Stimulated activated CD8-positive, alpha-beta memory T cell treated with anti-CD3 and anti-CD28 coated beads, Interleukin-7, amount 100 ng/mL, for 24 hours (primary cell): ENCODE measurements at places on chromosomes 12 and 14.

DNA sequence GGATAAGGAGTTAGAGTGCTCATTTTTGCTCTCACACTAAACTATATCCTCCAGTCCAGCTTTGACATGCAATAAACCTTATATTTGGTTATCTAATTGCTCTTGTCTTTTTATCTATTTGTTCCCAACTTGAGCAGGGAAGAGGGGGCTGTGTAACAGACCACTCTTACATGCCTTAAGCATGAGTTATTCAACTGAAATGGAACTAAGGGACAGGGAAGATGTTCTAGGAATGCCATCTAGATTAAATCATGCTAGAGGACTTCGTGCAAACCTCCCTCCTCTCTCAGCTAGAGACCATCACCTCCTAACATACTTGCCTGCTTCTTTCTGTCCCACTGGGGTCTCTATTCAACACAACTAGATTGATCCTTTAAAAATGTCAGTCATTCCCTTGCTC is 20.6 kb downstream of the SPX start:
- DNase-seq: no peak

GRCh38 chr12:124564232-124564958 is 3.0 kb downstream of the NCOR2 start:
- DNase-seq: no peak

DNA sequence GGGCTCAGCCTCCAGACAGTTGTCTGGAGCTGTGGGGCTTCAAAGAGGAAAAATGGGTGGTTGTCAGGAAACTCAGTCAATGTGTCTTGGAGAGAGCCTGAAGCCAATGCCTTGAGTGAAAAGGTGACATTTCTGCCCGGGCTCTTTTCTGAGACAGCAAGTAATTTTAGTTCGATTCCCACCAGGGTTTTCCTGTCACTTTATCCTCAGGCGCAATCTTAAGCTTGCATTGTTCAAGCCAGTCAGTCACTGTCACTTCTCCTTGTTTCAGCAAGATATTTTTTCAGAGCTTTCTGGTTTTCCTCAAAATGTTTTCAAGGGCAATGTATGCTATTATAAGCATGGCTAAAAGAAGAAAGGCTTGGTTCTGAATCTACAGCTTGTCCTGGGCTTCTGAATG is 404.7 kb upstream of the SEL1L start:
- no peak for DNase-seq

- DNase-seq: no peak
Measured at GRCh38 chr12:48828293-48828692, 10.0 kb downstream of the CACNB3 start.

DNA sequence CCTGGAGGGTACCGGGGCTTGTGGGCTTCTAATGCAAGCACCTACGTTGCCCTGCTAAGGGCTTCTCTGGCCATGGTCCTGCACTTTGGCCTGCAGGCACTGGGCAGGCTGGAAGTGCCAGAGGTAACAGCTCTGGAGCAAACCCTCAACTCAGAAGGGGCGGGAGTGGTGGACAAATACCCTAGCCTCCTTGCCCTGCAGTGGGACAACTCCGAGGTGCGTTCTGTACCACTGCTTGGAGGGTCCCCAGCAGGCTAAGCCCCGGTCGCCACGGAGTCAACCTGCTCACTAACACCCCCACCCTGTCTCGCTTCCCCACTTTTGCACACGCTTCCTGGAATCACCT is 20.4 kb upstream of the BEGAIN start:
- no peak for DNase-seq

DNA sequence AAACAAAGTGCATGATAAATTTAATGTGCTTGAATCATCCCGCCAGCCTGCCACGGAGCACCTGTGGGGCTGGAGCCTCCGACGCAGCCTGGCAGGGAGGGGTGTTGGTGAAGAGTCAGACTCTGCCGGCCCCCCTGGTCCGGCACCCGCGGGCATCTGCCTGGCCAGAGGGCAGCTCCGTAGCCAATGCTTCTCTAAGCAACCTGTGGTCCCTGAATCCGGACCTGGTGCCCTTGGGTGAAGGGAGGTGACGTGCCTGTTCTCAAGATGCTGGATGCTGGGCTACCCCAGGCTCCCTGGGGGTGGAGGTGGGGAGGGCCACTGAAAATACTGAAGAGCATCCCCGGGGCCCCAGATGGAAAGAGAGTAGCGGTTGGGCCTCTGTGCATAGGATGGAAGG is 158.6 kb upstream of the C14orf180 start:
- no peak for DNase-seq

DNA sequence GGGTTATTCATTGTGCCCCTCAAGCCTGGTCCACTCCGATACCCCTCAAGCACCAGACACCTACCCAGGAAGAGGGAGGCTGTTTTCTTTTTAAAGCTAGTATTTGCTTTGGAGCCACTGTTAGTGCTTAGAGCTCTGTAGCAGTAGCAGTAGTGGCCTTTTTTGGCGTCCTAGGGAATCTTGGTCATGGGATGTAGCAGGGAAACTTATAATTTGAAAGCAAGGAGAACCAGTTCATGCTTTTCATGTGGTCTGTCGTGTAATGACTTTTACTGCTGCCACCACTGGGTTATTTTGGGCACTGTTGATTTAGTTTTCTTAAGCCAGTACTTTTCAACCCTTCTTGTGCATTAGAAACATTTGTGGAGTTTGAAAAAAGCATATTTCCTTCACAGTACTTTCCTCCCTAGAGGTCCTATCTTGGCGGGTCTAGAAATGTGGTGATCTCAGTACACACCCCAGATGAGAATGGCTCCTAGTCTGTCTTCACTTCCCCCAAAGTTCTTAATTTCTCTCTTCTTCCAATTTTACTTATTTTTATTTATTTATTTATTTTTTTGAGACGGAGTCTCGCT is 49.7 kb downstream of the MARK3 start:
- DNase-seq: no peak

GRCh38 chr12:95551305-95551704 is at the start of gene USP44:
Gene USP44 (minus strand): TSS chr12:95551476. CDS start chr12:95534256, 17,220 bp downstream.
- DNase-seq: no peak

DNA sequence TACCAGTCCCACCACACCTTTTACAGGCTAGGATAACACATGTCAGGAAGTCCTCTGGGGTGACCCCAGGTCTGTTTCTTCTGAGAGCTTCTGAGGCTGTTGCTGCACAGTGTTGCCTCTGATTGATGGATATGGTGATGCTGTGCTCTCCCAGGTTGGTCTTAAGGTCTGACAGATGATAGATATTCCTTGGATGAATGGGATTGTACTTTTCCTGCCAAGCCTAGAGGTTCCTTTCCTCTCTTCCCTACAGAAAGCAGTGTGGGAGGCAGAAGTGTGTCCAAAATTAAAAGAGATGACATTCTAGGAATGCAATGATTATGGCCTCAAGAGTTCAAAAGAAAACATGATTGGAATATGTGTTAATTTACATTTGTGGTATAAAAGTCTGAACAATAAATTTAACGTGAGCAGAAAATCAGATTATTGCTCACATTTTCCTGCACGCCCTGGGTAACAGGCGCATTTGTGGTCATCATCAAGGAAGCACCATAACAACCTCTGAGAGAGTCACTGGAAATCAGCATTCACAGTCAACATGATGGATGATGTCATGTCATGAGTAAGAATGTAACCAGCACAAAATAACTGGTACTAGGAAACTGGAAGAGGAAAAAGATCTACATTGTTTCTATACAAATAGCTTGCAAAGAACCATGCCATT is 73.7 kb downstream of the BBS10 start:
- DNase-seq: no peak

GRCh38 chr12:131600160-131600532 is 110.7 kb upstream of the SFSWAP start:
- no peak for DNase-seq

- no peak for DNase-seq
Measured at GRCh38 chr14:54591461-54591860, 24.5 kb downstream of the SAMD4A start.

DNA sequence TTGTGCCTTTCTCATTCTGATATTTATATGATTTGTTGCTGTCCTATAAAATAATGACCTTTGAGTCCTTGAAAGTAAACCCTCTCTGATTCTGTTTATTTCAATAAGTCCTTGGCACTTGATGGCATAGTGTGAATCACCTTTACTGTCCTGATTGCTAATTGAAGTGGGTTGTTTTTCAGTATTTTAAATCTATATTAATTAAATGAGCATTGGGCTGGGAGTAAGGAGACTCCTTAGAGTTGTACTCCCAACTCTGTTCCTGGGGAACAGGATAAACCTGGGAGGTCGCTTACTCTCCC is 235.7 kb downstream of the EGLN3 start:
- DNase-seq: no peak

- DNase-seq: no peak
Measured at GRCh38 chr12:100448656-100449055, 25.0 kb upstream of the NR1H4 start.

- no peak for DNase-seq
Measured at GRCh38 chr12:57103856-57104255, 7.3 kb downstream of the STAT6 start.

- DNase-seq: no peak
Measured at GRCh38 chr12:77609016-77609415, 221.7 kb upstream of the NAV3 start.

DNA sequence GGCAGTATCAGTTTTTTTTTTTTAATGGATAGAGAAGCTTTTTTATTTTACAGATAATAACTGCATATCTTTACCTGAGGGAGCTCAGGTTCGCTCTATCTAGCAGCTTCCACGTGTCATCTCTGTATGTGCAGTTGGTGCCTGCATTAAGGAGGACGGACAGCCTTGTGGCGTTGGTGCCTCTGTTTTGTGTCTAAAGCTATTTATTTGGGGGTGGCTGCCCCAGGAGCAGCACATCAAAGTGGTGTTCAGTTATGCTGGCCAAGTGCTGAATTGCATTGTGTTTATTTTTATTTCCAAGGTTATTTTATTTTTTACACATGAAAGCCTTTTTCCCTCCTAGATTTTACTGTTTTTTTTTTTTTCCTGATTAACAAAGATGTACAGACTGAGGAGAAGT is 59.7 kb downstream of the RASSF3 start:
- DNase-seq: no peak

DNA sequence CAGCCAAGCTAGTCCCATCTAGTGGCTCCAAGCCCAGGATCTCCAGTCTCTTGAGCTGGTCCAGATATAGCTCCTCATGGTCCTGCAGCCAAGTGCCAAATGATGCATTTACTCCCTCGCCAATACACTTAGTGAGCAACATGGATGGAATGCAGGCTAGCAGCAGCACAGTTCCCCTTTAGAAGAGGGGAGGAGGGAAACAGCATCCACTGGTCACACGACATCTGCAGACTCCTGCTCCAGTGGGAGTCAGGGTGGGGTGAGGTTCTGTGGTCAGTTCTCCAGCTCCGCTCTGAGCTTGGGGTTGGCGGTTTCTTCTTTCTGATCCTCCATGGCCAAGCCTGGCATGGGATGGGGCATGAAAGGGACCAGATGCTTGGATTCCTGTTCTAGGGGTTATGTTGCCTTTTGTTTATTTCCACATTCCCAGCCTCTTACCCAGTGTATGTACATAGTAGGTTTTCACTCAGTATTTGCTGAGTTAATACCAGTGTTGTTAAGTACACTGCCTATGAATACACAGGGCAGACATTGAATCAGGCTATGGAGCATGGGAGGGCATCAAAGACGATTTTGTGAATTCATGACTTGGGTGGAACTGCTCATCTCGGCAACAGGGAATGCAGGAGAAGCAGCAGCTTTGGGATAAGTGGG is 57.3 kb downstream of the GALNT16 start:
- DNase-seq: no peak

DNA sequence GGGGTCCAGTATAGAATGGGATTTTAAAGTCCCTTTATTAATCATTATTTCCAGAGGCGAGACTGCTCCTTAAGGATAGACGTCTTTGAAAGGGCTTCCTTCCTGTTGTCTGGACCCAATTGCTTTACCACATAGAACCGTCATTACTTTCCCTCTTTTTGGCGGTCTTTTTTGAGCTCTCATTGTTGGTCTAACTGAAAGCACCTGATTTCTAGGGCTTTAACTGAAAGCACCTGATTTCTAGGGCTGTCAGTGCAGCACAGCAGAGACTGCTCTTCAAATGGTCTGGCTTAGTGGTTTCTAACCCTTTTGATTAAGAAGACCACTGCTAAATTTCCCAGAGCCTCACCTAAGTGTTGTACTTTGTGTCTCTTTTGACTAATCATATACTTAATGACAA is 95.8 kb downstream of the PRKCH start:
- DNase-seq: no peak

- no peak for DNase-seq
Measured at GRCh38 chr12:24482044-24482443, 466.9 kb downstream of the BCAT1 start.

- no peak for DNase-seq
Measured at GRCh38 chr12:3168223-3169221, 91.3 kb downstream of the TSPAN9 start.

DNA sequence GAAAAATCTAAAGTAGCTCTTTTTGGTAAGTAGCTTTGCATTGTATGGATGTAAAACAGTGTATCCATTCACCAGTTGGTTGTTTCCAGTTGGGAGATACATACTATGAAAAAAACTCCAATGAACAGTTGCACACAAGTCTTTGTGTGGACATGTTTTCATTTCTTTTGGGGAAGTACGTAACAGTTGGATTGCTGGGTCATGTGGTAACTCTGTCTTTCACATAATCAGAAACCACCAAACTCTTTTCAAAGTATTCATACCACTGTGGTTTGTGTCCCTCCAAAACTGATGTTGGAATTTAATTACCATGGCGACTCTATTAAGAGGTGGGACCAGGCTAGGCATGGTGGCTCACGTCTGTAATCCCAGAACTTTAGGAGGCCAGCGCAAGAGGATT is 58.9 kb upstream of the RESF1 start:
- no peak for DNase-seq

GRCh38 chr12:75744607-75745256 is 233.3 kb upstream of the KRR1 start:
- no peak for DNase-seq

GRCh38 chr12:98799822-98800221 is 154.7 kb downstream of the APAF1 start:
- no peak for DNase-seq

DNA sequence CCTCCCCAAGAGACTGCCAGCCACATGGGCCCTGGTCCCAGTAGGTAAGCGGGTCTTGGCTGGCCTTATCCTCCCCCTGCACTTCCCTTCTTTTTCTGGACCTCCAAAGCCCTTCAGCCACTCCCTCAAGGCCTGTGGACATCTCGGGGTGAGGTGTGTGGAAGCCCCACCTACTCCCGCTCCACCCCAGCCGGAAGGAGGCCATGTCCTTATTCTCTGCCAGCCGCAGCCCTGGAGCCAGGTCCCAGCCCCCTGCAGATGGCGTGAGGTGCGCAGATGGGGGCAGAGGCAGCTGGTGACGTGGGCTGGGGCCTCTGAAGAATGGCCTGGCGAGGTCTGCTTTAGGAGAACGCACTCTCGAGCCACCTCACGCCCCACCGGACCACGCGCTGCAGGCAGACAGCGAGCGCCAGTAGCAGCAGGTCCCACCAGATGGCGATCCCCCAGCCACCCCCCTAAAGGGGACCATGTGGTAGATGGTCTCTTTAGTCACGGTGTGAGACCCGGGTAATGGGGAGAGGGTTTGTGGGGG is 167.1 kb downstream of the TSPAN9 start:
- DNase-seq: no peak
